ENCODE measurements at places on chromosomes 16 and 17.

GRCh38 chr17:60173304-60173819 is 23.6 kb downstream of the CA4 start:
- DNase-seq = no peak

DNA sequence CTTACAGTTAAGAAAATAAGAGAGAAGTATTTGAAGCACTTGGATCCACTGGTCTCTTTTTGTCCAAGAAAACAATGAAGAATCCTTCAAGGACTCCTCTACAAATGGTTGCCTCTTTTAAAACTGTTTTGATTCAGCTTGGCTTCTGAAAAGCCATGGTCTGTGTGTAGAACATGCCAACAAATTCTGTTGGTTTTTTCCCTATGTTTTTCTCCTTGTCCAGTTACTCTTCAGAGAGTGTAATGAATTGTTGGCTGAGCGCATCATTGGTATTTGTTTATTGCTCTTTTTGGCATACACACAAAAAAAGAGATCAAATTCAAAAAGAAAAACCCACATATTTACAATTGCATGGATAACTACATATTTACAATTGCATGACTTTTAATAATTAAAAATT is at the start of gene ABCA10:
Gene ABCA10 (minus strand): TSS at position 249 of the 400 bp plus-strand sequence. CDS start 3,466 bp downstream, outside the sequence.
- DNase-seq = no peak

- no peak for DNase-seq
These were observed 62.2 kb downstream of the DHRS7C start for GRCh38 chr17:9729034-9729650.

GRCh38 chr17:80345321-80345720 is 69.6 kb upstream of the ENDOV start:
- DNase-seq = no peak

DNA sequence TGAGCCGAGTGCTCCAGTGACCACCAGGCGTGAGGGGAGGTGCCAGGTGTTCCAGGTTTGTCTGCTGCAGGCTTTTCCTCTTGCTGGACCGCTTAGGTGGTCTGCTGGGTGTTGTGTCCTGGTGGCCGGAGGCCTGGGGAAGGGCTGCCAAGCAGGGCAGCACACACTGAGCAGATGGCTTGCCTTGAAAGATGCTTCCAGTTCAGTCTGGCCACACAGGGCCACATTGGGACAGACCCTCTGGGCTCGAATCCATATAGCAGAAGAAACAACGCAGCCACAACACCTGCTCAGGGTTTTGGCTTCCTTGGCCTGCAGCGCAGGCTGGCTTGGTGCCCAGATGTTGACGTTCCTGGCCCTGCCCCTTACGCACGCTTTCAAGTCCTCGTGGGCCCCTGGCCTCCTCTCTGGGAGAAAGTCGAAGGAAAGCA is 24.8 kb downstream of the GINS2 start:
- DNase-seq = no peak

GRCh38 chr16:79593754-79594153 is 6.8 kb downstream of the MAF start:
- no peak for DNase-seq

Data from stimulated activated effector memory CD8-positive, alpha-beta T cell treated with anti-CD3 and anti-CD28 coated beads, Interleukin-12 subunit alpha, Interleukin-12 subunit beta, amount 100 ng/mL, for 72 hours (primary cell).